ENCODE measurements at places on chromosomes 7 and 10.

DNA sequence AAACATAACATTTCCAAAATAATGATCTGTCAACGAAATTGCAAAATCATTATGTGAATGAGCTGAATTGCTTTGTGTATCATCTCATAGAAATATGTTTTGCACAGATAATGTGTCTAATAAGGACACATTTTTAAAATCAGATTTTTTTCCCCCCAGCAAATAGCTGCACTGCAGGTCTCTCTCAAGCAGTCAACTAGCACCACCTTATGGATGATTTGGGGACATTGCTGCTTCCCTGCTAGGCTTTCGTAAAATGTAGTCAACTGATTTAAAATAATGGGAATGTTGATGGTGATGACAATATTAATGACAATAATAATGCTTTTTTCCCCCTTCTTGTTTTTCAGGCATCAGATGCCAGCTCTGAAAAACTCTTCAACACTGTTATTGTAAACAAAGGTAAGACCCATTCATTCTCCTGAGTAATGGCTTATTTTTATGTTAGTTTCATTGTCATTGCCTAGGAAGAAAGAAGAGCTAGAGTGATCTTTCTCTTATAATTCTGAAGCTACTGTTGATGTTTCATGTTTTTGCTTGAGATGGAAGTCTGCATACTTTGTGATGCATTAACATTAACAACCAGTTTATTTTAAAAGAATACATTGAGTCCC lies 433.6 kb upstream of the GALNT17 start:
- DNase-seq, result no peak

GRCh38 chr10:103232772-103233488 lies 12.8 kb upstream of the RPEL1 start:
- no peak for DNase-seq

DNA sequence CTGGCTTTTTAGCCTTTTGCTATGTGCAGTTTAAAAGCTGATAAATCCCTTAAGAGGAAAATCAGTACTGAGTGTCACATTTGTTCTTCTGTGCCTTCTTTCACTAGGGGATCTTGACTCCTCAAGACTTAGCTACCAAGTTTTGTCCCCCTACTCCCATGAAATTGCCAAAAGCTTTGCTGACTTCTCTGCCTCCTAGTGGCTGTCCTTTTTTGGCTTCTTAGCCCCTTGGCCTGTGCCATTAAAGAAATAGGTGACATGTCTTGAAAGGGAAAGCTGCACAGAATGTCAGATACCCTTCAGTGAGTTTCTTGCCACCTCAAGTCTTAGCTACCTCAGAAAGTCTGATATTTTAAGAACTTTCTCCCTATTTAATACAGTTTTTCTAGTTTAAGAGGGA lies 10.5 kb downstream of the MKLN1 start:
- DNase-seq, result no peak

- no peak for DNase-seq
These were observed 7.0 kb downstream of the TAX1BP1 start for GRCh38 chr7:27746978-27747377.

DNA sequence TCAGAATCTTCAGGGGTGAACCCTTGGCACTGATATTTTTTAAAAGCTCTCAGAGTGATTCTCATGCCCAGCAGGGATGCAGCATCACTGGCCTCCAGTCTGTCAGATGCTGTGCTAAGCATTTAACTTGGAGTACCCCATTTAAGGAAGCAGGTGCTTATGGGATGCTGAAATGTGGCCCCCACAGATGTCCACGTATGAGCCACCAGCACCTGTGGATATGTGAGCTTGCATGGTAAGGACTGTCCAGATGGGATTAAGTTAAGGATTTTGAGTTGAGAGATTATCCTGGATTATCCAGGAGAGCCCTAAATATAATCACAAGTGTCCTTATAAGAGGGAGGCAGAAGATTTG lies 17.7 kb downstream of the CHST3 start:
- DNase-seq, result no peak

DNA sequence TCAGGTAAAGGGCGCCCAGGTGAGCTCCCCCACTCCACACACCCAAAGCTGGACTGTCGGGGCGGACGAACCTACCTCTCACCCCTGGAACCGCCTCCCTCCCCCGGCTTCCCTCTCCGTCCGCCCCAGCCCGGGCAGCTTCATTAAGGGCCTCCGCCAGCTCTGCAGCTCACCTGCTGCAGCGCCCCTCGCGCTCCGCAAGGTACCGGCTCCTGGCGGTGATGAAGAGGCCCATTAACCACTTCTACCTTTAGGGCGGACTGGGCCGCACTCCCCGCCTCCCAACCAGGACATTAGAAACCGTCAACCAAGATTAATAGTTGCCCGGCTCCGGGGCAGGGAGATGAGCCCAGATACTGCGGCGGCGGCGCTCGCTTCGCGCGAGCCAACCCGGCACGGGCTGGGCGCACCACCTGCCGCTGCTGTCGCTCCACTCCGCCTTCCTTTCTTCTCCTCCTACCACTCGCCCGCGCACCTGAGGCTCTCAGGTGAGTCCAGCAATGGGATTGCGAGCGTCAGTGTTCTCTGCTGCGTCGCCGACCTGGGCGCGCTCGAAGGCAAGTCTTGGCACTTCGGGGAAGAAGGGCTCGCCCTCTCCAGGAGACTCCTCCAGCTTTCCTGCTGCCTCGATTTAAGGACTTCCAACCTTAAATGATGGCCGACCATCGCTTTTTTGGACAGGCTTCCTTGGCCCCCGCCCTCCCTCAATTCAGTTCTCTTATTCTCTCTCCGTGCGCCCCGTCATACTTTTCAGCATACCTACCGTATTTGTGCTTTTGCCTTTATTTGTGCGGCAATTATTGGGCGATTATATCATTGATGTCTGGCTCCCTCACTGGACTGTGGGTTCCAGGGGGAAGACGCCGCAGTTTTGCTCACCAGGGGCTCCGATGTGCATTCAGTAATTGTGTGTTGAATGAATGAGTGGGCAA lies 13.6 kb upstream of the KAZALD1 start:
- no peak for DNase-seq

DNA sequence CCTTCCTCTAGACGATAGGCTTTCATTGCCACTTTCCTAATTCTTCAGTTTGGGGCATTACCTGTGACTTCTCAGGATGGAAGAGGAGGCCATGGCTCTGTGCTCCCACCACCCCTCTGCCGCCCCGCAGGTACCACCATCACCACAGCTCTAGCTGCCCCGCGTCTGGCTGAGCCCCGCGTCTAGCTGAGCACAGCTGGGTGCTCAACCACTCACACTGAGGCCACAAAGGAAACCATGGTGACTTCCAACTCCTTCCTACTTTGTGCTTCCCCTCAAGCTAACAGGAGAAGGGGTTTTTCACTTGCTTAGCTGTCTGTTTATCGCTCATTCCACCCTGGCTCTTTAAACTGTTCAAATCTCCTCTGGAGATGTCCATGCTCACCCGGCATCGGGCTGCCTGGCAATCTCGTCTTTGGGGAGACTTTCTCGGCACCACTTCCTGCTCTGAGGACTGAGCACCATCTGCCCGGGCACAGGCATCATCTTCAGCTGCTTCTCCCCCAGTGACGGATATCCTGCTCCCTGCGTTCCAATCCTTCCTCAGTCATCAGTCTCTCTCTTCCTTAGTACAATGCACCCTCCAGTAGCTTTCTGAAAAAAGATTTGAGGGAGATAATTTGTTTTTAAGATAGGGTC lies 59.4 kb downstream of the MAD1L1 start:
- DNase-seq, result no peak

- no peak for DNase-seq
These were observed 387.2 kb downstream of the BBS9 start for GRCh38 chr7:33516568-33516967.

- no peak for DNase-seq
These were observed 590.9 kb upstream of the MGMT start for GRCh38 chr10:128875956-128876736.

DNA sequence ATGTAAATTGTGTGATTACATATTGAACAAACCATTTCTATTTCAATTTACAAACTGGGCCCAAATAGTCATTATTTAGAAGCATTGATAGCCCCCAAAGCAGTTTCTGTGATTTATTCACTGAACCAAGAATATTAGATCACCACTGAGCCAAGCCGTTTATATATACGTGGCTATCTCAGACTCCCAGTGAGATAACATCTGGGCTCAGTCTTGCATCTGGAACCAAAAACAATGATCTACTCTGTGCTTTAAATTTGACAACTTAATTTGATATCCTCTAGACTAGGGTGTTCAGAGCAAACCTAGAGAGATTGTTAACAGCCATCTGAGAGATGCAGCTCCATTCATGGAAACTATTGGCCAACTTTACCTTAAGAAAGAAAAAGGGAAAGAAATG lies 41.4 kb upstream of the BTBD16 start:
- no peak for DNase-seq

GRCh38 chr10:61406242-61406641 lies 46.9 kb downstream of the TMEM26 start:
- DNase-seq, result no peak

- DNase-seq, result no peak
These were observed 79.6 kb downstream of the SND1 start for GRCh38 chr7:127731431-127732080.

DNA sequence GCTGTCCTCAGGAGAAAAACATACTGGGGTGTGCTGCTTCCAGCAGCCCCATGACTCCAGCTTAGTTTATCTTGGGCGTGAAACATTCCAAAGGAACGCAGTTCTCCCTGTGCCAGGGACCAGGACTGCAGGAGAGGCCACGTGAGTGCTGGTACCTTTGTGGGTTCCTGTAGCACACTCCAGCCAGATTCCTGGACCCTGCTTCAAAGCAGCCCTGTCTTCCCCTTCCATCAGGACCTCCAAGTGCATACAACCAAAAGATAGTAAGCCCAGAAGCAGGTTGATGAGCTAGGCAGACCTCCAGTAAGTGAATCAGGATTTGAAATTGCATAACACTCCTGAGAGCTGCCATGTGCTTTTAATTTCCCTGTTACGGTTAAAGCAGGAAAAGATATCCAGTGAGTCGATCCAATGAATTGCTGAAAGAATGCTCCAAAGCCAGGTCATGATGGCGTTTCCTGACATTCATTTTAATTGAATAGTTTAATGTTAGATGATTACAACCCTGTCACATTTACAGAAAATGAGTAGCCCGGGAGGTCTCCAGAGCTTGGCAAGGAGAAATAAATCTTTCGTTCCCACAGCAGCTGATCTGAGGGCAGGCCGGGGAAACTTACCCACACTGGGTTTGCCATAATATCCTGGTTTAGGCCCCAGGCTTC lies 38.9 kb upstream of the CPXM2 start:
- no peak for DNase-seq

DNA sequence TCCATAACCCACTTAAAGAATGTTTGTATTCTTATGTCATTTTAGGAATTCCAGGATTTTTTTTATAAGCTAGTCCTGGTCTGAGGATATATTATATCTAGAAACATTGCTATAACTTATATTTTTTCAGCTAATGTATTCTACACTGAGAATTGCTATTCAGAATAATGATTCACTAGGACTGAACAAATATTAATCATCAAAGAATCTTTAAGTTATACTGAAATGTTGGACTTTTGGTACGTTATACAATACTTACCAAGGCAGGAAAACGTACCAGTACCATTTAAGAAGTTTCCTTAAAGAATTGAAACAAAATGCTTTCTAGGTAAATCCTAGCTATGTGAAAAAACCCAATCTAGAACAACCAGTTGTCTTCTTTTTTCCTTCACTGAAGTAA lies 18.4 kb downstream of the PTTG1IP2 start:
- DNase-seq, result no peak

- DNase-seq, result no peak
These were observed 124.3 kb downstream of the KLF6 start for GRCh38 chr10:3660753-3661152.

DNA sequence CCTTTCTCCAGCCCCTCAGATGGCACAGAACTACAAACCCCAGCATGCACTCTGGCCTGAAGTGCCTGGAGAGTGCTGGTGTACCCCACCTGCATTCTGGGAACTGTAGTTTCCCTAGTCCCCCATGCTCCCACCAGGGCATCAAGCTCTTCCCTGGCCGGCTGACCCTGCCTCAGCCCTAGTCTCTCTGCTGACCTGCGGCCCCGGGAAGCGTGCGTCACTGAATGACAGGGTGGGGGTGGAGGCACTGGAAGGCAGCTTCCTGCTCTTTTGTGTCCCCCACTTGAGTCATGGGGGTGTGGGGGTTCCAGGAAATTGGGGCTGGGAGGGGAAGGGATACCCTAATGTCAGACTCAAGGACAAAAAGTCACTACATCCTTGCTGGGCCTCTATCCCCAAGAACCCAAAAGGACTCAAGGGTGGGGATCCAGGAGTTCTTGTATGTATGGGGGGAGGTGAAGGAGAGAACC lies 2.1 kb downstream of the NOS3 start:
- no peak for DNase-seq

- no peak for DNase-seq
These were observed 96.6 kb downstream of the TPST1 start for GRCh38 chr7:66301737-66302136.

DNA sequence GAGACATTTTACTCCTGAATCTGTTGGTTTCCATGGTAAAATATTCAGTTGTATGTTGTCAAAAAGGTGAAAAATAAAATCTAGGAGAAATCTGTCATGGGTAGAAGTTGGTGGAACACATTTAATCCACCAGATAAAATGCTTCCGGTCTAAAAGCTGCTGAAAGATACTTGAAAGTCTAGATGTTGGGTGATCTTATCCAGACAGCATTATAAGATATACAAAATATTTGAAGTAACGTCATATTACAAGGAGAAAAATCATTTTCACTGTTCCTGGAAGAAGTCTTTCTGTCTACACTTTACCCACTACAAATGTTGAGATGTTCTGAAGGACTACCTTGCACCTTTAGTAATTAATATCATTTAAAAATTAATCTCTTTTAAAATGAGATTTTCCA lies 40.9 kb downstream of the CALD1 start:
- DNase-seq, result no peak

- DNase-seq, result no peak
These were observed 52.0 kb upstream of the STEAP1B start for GRCh38 chr7:22551768-22552513.

- DNase-seq, result no peak
These were observed 126.9 kb downstream of the MGMT start for GRCh38 chr10:129593953-129594352.

DNA sequence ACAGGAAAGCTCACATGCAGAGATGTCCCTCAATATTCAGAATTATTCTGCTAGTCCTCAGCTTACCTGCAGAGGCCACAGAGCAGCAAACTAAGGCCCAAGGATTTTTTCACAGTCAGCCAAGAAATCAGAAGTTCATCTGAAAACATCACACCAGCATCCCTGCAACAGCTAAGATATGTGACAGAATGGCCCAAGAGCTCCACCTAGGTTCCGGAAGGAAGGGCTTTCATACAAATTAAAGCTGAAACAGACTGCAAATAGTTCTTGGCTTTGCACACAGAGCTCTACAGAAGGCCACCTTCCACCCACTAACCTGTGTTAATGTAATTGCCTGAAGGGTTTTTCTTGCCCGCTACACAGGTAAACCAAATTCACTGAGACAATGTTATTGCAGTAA lies 438.8 kb upstream of the C7orf33 start:
- DNase-seq, result no peak
